CD4-positive, alpha-beta T cell treated with Interleukin-4 for 1 hour (primary cell): ENCODE measurements at places on chromosomes 5 and 9.

- no peak for DNase-seq
Measured at GRCh38 chr9:90029996-90030395, 425.2 kb downstream of the GADD45G start.

DNA sequence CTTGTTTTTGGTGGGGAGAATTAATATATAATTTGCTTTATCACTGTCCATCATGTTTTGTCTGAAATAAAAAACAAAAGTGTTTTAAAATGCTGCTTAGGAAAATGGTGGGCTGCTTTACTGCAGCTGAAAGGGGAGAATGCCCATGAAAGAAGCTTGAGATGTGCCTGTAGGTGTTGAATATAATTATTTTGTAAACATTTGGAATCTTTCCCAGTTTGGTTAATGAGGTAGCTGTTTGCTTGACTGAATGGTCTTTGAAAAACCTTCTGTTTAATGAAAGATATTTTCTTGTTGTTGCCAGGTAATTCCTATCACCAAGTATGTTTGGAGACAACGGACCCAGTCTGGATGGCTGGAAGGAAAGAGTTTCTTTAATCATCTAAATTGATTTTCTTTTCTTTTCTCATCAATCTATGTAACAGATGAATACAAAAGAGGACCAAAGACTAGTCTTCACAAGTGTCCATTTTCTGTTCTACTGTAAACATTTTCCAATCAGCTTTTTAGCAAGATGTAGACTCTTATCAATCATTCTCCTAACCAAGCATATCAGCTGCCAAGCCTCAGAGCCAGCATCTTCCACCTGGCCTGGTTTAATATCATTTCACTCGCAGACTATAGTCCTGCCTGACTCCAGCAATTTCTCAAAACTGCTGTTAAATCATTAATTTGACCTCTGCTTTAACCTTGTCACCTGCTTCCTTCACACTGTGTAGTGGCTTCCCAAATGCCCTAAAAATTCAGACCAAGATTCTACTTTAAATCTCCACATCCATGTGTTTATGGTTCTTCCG, 441.2 kb upstream of the CHD1 start:
- no peak for DNase-seq

DNA sequence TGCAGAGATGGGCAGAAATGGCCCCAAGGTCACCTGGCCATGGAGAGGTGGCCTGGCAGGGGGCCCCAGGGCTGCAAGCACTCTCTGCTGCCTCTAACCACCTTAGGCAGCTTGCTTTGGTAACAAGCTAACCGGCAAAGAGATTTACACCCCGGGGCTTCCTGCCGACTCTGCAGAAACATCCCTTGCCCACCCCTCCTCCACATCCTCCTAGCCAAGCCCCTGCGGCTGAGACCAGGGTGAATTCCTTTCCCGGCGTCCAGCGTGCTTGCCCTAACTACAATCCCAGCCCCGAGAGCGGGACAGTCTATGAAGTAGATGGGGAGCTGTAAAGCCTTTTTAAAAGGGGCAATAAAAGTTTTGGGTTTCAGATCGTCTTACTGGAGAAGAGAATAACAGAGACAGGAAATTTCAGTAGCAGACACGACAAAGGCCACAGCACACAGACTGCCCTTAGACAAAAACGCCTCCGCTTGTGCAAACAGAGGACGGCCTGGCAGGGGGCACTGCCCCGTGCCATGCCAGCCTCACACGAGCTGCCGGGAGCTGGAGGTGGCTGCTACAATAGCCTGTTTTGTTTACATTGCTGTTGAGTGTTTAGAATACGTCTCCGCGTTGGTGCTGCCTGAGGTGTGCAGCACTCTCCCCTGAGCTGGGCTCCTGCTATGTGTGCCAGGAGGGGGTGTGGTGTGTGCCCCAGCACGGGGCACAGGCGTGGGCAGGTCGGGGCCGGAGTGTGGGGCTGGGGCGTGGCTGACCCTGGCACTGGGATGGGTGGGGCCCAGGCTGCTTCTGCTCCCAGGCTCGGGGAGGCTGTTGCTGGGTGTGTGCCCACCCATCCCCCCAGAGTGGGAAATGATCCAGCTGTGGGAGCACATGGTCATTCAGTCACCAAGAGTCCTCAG, 15.3 kb downstream of the MYMK start:
- peak; percentile 13 for DNase-seq

DNA sequence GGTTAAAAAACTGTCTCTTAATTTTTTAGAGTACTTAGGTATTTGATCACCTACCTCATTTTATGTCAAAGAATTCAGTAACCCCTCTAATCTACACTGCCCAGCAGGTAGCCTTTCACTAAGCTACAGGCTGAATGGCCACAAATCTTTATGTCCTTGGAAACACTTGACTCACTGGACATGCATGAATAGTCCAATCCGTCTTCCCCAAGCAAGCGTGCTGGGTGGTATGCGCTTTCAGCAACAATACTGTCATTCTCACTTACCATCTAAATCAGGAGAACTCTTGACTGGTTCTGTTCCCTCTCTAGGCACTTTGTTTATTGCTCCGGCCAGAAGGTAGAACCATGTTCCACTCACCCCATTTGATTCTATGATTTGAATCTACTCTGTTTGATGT, 73.1 kb downstream of the TRPM3 start:
- no peak for DNase-seq

DNA sequence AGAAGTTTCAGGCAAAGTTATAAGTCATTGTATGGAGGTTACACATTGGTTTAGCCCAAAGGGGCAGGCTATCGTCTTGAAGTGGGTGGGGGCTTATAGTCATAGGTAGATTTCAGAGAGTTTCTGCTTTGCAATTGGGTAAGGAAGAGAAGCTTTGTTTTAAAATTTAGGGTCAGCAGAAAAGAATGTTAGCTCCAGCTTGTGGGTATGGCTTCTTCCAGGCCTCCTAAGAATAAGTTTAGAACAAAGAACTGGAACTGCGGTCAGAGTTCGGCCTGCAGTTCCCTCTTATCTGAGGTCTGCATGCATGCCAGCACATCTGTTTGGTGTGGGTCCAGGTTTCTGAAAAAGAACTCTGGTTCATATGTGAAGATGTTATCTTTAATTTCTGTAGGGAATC, 96.1 kb downstream of the CYFIP2 start:
- DNase-seq, result no peak

- no peak for DNase-seq
Measured at GRCh38 chr5:4700069-4700468, 440.1 kb upstream of the ADAMTS16 start.

DNA sequence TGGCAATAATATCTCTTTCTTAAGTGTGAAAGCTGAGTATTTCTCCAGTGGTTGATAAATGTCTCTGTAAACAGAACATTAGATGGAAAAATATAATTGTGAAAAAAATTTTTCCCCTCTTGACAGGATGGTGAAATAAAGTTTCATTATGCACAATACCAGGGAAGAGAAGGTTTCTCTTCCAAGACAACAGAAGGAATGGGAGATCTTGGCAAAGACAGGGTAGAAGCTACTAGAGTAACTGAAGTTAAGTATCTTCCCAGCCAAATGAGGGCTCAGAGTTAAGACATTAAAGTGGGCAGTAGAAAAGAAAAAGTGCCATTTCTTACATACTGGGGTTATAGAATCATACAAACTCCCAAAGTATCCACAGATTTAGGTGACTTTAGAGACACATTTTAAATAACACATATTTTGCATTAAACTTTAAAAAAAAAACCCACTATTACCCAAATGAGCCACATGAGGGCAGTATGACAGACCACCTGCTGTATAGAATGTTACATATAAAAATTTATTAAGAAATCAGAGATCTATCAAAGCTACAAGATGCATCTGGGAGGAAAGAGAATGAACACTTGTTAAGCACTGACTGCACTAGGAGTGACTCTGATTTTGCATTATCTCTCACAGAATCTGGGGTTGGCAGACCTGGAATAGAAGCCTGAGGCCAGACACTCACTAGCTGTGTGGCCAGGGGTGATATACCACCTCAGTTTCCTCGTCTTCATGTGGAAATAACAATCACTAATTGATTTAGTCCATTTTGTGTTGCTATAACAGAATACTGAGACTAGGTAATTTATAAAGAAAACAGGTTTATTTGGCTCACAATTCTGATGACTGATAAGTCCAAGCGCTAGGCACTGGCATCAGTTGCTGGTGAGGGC, 98.5 kb downstream of the ARSB start:
- DNase-seq, result no peak

GRCh38 chr5:115168829-115169486, 750 bp downstream of the TRIM36 start:
- no peak for DNase-seq

DNA sequence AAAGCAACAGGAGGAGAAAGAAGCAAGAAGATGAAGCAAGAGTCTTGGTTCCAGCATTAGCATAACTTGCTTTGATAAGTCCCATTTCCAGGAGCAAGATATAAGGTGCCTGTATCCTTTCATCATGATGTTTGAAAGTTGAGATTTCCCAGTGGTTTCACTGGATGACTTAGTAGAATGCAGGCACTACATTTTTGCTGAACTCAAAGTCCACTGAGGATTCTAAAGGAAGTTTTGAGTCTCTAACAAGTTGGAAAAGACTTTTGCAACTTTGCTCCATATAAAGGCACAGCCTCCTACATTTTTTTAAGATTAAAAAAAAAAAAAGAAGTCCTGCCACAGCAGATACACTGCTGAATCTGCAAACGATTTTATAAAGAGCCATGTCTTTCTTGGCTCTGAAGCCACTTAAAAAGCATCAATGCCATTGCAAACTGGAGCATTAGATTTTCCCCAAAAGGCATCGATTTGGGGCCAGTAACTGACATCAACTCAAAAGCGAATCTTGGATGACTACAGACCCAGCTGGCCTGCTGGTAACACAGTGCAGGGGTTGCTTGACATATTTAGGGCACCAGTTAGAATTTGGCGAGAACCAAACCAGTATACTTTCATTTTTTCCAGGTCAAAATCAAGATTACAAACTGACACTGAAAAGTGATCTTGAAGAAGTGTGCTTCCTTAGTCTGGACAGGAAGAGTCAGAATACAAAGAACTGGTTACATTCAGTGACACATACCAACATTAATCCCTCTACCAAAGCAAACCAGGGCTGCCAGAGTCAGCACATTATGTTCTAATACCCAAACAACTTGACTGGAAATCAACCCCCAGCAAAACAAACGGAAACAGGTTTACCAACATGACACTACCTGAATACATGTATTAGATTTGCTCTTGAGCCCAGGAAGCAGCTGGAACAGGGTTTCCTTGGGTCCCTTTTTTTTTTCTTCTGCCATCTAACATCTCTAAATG, 39.1 kb upstream of the KCNV2 start:
- no peak for DNase-seq

- DNase-seq, result no peak
Measured at GRCh38 chr9:129989740-129990139, 53.2 kb downstream of the FNBP1 start.

- DNase-seq, result no peak
Measured at GRCh38 chr9:1427875-1428274, 377.7 kb downstream of the DMRT2 start.

- DNase-seq, result peak; percentile 36
Measured at GRCh38 chr5:154384480-154385235, 61.1 kb upstream of the SAP30L start.

- DNase-seq, result no peak
Measured at GRCh38 chr5:62296998-62297397, 9.0 kb upstream of the KIF2A start.

- DNase-seq, result no peak
Measured at GRCh38 chr9:134438195-134438788, 112.0 kb downstream of the RXRA start.

DNA sequence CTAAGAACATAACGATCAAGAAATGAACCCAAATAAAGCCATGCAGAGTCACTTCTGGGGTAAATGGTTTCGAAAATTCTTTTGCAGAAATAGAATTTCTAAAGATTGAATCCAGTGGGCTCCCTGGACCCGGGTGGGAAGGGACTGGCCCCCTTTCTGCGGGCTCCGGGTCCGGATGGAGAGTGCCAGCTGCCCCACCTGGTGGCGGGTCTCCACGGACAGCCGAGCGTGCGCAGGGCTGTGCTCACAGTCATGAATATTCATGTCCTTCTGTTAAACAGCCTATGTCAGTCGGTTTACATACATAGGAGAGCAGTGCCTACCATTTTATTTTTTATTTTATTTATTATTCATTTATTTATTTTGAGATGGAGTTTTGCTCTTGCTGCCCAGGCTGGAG, 4.7 kb upstream of the PPP1R26 start:
- no peak for DNase-seq

- no peak for DNase-seq
Measured at GRCh38 chr5:151039665-151040064, 19.3 kb downstream of the GPX3 start.

GRCh38 chr5:160354666-160355065, 15.8 kb downstream of the C1QTNF2 start:
- no peak for DNase-seq

GRCh38 chr5:166909040-166909439, 1382.4 kb upstream of the WWC1 start:
- no peak for DNase-seq

GRCh38 chr5:7871653-7872052, 2.7 kb downstream of the MTRR start:
- no peak for DNase-seq

DNA sequence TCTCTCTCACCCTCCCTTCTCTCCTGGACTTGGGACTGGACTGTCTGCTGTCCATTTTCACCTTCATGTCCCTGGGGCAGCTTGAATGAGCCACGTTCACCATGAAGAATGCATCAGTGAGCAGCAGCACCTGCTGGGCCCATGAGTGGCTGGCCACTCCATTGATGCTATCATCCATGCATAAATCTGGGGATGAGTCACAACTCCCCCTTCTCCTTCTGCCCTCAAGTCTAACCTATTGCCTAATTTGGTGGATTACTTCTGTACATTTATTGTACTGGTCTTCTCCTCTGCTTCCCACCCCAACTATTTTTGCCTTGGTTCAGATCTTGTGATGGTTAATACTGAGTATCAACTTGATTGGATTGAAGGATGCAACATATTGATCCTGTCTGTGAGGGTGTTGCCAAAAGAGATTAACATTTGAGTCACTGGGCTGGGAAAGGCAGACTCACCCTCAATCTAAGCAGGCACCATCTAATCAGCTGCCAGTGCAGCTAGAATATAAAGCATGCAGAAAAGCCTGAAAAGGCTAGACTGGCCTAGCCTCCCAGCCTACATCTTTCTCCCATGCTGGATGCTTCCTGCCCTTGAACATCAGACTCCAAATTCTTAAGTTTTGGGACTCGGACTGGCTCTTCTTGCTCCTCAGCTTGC, 46.7 kb downstream of the GDNF start:
- DNase-seq, result no peak

DNA sequence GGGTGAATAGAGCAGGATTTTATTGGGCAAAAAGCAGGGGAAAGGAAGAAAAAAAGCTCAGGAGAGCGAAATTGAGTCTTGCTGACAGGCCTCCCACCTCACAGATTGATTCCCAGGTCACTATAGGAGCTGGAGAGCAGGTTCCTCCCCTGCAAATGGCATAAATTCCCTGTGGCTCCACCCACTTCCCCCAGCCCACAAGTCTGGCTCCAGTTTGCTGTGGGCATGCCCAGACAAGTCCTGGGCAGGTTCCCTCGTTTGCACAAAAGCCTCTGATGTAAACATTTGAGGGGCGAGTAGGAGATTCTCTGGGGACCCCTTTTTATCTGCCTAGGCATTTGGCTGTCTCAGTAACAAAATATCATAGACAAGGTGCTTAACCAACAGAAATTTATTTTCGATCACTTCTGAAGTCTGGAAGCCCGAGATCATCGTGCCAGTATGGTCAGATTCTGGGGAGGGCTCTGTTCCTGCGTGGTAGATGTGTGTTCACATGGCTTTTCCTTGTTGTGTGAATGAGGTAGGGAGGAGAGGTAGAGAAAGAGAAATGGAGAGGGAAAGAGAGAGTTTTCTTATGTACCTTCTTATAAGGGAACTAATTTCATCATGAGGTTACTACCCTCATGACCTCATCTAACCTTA, 614.5 kb downstream of the MAT2B start:
- no peak for DNase-seq
